Karpas-422 (cell line): ENCODE measurements at places on chromosomes 6 and 20. TPM values are rescaled to one million over a fixed set of nuclear protein-coding genes. Genes with fewer than 3 reads are reported as not detected.
A peak's percentile ranks its signal among the peaks of the same experiment; 100 is the strongest.

CLPSL1 gene
- total RNA-seq: not detected in 2 replicates

LTA gene
- 71.1 and 128 TPM in 2 replicates for total RNA-seq

SRF gene
- 27.4 and 42.5 TPM in 2 replicates for total RNA-seq

ERVFRD-1 gene
- not detected in 2 replicates for total RNA-seq

MYBL2 gene
- total RNA-seq: 18.2 and 30.8 TPM in 2 replicates

RIMS1 gene
- 0.04 TPM in 1 of 2 replicates, not detected in the other for total RNA-seq

BACH2 gene
- 1.4 and 3.2 TPM in 2 replicates for total RNA-seq

DNA sequence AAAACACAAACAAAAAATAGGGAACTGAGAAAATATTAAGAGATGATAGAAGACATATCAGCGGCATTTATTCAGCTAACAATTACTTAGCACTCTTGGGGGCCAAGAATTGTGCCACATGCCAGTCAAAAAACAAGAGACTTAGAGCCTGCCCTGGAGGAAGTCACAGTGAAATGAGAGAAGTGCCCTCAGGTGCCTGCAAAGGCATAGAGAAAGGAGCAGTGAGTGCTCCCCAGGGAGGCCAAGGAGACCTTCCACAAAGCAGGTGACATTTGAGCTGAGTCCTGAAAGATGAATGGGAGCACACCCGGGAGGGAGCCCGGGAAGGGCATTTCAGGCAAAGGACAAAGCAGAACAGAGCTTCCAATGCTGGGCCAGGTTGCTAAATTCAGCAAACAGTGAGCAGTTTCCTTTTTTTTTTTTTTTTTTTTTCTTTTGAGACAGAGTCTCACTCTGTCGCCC is 184.7 kb upstream of the JARID2 start:
- H3K36me3 ChIP-seq: no peaks in the 10 kb centered on the region
- H3K4me3 ChIP-seq: no peak overlapping the region
- DNase-seq: no peak
- H3K4me1 ChIP-seq: no peaks in the 10 kb centered on the region
- no peaks in the 10 kb centered on the region for H3K27me3 ChIP-seq
- H3K27ac ChIP-seq: no peak overlapping the region

DNA sequence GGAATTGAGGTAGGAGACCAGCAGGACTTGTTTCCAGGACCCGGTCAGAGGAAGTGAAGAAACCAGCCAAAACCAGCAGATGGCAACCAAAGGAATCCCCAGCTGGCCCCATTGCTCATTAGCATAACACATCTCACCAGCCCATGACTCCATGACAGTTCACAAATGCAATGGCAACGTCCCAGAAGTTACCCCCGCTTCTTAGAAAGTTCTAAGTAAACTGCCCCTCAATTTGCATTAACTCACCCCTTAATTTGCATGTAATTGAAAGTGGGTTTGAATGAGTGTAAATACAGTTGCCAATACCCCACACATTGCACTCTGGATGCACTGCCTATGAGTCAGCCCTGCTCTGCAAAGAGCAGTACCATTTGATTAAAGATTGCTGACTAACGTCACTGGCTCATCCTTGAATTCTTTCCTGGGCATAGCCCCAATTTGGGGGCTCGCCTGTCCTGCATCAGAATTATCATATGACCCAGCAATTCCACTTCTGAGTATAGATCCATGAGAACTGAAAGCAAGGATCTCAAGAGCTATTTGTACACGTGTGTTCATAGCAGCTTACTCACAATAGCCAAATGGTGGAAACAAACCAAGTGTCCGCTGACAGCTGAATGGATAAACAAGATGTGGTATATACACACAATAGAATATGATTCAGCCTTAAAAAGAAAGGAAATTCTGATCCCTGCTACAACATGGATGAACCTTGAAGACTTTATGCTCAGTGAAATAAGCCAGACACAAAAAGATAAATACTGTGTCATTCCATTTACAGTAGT is 36.4 kb downstream of the MYLK4 start:
- H3K27me3 ChIP-seq: no peaks in the 10 kb centered on the region
- H3K36me3 ChIP-seq: no peaks in the 10 kb centered on the region
- no peak overlapping the region for H3K4me3 ChIP-seq
- no peak for DNase-seq
- no peaks in the 10 kb centered on the region; the same call in 1 of the 2 replicates for H3K4me1 ChIP-seq

GRCh38 chr6:45003961-45004360 is 324.2 kb upstream of the RUNX2 start:
- no peaks in the 10 kb centered on the region for H3K27me3 ChIP-seq
- H3K4me3 ChIP-seq: no peak overlapping the region
- DNase-seq: no peak
- H3K27ac ChIP-seq: no peak overlapping the region
- no peaks in the 10 kb centered on the region for H3K36me3 ChIP-seq

GRCh38 chr6:109349419-109349987 is 32.8 kb downstream of the CD164 start:
- H3K4me3 ChIP-seq: no peak overlapping the region
- no peak for DNase-seq
- H3K36me3 ChIP-seq: 0 out of 2 replicates have a peak, but pooled peaks cover 3% of the 10 kb centered on the region
- H3K27me3 ChIP-seq: no peaks in the 10 kb centered on the region
- H3K4me1 ChIP-seq: no peaks in the 10 kb centered on the region
- H3K27ac ChIP-seq: no peak overlapping the region

- H3K36me3 ChIP-seq: no peaks in the 10 kb centered on the region
- no peak overlapping the region for H3K27ac ChIP-seq
- peaks cover 7% of the 10 kb centered on the region for H3K4me1 ChIP-seq
- H3K27me3 ChIP-seq: no peaks in the 10 kb centered on the region
Observed at GRCh38 chr20:17395729-17396128, 135.4 kb downstream of the BFSP1 start.

DNA sequence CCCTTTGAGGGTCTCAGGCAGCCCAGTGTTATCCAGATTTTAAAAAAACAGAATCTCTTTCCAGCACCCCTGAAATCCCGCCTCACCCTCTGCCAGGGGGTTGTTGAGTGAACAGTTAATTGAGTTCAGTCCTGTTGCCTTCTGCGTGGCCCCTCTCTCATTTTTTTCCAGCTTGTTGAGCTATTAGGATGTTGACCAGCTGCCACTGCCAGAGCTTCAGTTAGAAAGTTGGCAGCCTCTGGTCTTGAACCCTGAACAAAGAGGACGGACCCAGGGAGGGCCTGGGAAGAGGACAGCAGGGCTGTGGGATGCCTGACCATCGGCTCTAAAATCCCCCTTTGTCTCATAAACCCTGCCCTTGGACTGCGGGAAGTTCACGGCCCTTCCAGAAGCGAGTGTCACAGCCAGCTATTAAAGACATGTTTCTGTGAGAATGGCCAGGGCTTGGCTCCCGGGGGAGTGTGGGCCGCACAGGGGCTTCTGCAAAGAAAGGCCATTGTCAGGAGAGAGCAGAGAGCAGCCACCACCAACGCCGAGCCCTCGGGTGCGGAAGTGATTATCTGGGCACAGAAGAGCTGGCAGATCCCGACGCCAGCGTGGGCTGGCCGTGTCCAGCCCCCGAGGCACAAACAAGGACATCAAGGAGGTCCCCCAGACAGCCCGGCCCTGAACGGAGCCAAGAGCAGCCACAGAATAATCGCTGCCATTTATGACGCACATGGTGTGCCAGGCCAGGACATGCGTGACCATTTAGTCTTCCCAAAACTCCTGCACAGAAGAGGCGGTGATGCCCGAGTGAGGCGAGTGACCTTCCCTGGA is 189.0 kb downstream of the ANKRD60 start:
- no peak overlapping the region for H3K27ac ChIP-seq
- H3K4me3 ChIP-seq: no peak overlapping the region
- H3K27me3 ChIP-seq: no peaks in the 10 kb centered on the region
- peaks cover 7% of the 10 kb centered on the region; the same call in 1 of the 2 replicates for H3K4me1 ChIP-seq

DNA sequence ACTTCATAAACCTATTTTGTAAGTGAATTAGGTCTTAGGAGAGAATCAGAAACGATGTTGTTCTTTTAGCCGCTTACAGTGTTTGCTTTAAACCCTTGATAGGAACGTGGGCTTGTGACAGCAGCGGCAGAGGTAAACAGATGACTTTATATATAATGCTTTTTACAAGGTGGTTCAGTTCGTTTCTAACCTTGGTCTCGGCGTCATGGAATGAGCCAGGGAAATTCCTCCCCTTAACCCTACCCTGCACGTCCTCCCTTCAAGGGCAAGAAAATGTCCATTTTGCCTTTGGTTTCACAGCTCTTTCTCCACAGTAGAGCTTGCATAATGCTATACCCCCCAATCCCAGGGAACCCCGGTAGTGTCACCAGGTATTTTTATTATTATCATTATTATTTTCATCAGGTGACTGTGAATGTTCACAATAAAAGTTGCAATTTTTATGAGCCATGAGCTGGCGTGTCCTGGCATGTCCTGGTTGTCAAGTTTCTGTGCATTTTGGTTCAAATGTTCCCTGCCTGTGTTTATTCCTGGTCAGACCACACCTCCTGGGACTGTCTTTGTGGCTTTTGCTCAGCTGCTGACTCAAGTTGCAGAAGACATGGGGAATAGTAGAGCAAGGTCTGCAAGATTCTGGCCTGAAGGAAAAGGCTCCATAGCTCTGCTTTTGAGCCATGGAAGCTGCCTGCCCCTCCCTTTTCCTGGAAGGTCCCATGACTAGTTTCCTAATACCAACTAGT is 112.8 kb upstream of the BMP2 start:
- H3K27me3 ChIP-seq: no peaks in the 10 kb centered on the region
- no peaks in the 10 kb centered on the region for H3K4me1 ChIP-seq
- H3K4me3 ChIP-seq: no peak overlapping the region
- H3K27ac ChIP-seq: no peak overlapping the region
- H3K36me3 ChIP-seq: no peaks in the 10 kb centered on the region

GRCh38 chr20:4283016-4283415 is 267.7 kb upstream of the RNF24 start:
- H3K27me3 ChIP-seq: no peaks in the 10 kb centered on the region
- H3K27ac ChIP-seq: no peak overlapping the region
- no peak overlapping the region for H3K4me3 ChIP-seq
- no peak for DNase-seq

DNA sequence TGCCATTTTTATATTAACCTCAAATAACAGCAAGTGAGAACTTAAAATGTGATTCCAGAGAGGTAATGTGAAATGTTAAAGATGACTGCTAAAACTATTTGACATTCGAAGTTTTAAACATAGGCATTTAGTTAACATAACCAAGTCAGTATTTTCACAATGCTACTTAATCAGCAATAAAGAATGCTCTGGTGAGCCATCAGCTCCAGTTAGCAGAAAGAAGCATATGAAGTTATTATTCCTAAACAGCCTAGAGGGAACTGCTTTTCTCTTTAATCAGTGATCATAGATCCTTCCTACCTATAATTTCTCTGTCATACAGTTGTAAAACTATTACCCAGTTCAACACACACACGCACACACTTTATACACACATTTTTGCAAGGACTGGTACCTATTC is 60.1 kb downstream of the MMS22L start:
- no peaks in the 10 kb centered on the region for H3K27me3 ChIP-seq
- no peak overlapping the region for H3K27ac ChIP-seq
- peaks cover 38% of the 10 kb centered on the region for H3K4me1 ChIP-seq
- peaks cover 9% of the 10 kb centered on the region; the same call in 1 of the 2 replicates for H3K36me3 ChIP-seq
- DNase-seq: no peak

DNA sequence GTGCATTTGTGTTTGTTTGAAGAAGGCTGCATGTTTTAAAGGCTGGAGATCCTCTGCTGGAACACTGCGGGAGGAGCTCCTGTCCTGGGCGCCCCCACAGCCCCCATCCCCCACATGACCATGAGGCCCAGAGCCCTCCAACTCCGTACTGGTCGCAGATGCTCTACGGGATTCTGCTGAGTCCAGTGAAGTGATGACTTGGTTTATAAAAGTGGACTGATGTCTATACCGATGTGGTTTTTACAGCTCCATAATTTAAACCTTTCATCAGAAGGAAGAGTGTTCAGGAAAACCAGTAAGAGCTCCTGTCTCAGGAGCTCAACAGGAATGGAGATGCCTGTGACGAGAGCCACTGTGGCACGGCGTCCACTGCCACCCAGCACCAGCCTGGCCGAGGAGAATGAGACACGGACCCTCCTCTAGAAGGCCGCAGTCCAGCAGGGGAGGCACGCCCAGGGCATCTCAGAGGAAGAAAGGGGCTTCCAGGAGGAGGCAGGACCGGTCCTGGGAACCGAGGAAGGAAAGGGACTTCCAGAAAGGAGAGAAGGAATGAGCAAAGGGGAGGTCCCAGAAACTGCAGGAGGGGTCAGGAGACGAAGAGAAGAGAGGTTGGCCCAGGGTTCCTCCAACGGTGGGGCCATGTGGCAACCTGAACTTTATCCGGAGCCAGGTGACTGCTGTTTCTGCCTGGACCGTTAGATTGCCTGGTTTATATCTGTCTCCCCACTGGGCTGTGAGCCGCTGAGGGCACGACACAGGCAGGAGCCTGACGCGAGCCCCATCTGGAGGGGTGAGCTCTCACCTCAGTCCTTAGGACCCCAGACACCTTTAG is 26.9 kb downstream of the BFSP1 start:
- no peaks in the 10 kb centered on the region for H3K36me3 ChIP-seq
- no peak overlapping the region for H3K27ac ChIP-seq
- DNase-seq: no peak
- no peak overlapping the region for H3K4me3 ChIP-seq

GRCh38 chr20:54103067-54103761 is 32.8 kb upstream of the BCAS1 start:
- peak; percentile 83 for DNase-seq
- H3K4me3 ChIP-seq: no peak overlapping the region
- no peaks in the 10 kb centered on the region for H3K27me3 ChIP-seq
- H3K36me3 ChIP-seq: no peaks in the 10 kb centered on the region
- no peak overlapping the region for H3K27ac ChIP-seq
- H3K4me1 ChIP-seq: no peaks in the 10 kb centered on the region

- no peak overlapping the region for H3K4me3 ChIP-seq
- no peak for DNase-seq
- no peak overlapping the region for H3K27ac ChIP-seq
- H3K27me3 ChIP-seq: 0 out of 2 replicates have a peak, but pooled peaks cover 6% of the 10 kb centered on the region
- H3K36me3 ChIP-seq: no peaks in the 10 kb centered on the region
Observed at GRCh38 chr6:116298273-116298672, 18.5 kb upstream of the TSPYL1 start.

DNA sequence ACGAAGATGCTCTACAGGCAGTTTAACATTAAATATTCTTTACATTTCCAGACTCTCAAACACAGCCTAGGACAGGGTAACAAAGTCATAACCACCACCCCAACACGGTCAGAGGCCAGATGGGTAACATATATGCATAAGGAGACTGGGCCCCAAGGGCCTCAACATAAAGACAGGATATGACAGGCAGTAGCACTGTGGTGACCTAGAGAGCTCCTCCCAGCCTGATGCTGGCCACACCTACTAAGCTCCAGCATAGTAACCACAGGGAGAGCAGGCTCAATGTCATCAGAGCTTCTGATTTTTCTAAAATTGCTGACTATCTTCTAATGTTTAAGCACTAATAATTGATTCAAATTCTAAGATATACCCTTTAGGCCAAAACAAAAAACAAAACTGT is 21.7 kb downstream of the SMLR1 start:
- no peaks in the 10 kb centered on the region for H3K36me3 ChIP-seq
- peaks cover 20% of the 10 kb centered on the region for H3K4me1 ChIP-seq
- H3K27me3 ChIP-seq: no peaks in the 10 kb centered on the region
- DNase-seq: peak; percentile 51
- no peak overlapping the region for H3K27ac ChIP-seq

GRCh38 chr20:46213946-46214823 is 94.1 kb downstream of the CDH22 start:
- no peaks in the 10 kb centered on the region for H3K27me3 ChIP-seq
- H3K4me1 ChIP-seq: no peaks in the 10 kb centered on the region

GRCh38 chr20:63091901-63092659 is 85.3 kb upstream of the BHLHE23 start:
- H3K4me3 ChIP-seq: no peak overlapping the region
- no peak overlapping the region for H3K27ac ChIP-seq
- no peaks in the 10 kb centered on the region for H3K4me1 ChIP-seq
- H3K36me3 ChIP-seq: no peaks in the 10 kb centered on the region
- no peaks in the 10 kb centered on the region for H3K27me3 ChIP-seq
